Inflammatory macrophage treated with lipopolysaccharide for 4 hours (primary cell): ENCODE measurements at places on chromosomes 5 and 9.

DNA sequence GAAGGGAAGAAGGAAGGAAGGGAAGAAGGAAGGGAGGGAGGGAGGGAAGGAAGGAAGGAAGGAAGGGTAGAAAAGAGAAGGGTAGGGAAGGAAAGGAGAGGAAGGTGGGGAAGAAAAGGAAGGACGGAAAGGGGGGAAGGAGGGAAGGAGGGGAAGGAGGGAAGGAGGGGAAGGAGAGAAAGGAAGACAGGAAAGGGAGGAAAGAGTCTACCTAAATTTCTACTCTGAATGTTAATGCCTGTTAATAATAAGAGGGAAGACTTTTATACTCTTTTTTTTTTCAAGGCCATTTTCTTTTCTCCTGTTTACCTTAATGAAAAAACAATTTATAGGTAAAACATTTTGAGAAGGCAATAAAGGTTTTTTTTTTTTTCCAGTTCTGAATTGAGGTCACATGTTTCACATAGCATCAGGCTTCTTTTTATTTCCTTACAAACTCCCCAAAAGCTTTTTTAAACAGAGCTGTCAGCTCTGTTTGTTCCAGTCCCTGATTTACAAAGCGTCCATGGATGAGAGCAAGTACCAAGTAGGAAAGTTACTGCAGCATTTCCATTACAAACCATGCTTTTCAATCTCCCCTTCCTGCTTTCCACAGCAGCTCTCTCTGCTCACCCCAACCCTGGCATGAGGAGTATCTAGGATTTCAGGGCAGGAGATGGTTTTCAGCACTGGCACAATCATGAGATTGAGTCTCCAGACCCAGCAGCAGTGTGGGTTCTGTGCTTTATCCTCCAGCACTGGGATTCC, 173.9 kb downstream of the GNAQ start:
- DNase-seq = no peak

- DNase-seq = no peak
Measured at GRCh38 chr9:4923580-4924544, 61.2 kb upstream of the JAK2 start.

DNA sequence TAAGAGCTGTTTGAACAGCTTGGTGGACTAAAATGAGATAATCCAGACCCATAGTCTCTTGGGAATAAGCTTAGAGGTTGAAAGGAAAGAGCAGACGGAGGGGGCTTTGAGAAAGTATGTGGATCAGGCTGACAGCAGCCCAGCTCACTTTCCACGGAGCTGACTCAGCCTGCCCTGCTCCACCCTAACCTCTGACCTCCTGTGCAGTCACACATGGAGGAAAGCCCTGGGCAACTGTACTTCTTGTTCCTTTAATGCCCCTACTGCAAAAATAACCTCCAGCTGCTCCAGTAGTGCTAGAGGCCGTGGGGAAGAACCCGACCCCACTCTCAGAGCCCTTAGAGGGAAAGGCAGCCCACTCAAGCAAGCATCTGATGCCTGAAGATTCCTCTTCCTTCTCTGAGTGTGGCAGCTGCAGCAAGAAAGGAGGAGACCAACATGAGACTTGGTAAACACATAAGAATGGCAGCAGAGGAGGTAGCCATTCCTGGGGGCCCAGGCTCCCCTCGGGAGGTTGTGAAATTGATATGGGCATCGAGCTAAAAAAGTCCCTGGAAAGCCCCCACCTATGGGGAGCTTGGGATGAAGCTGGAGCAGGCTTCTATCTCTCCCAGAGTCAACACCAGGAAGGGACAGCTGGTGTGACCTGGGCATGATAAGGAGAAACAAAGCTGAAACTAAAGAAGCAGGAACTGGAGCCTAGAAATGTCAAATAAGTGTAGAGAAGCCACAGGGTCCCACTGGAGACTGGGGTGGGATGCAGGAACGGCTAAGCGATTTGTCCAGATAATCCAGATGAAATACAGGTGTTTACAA, 204.3 kb downstream of the PIK3R1 start:
- peak; percentile 56 for DNase-seq

DNA sequence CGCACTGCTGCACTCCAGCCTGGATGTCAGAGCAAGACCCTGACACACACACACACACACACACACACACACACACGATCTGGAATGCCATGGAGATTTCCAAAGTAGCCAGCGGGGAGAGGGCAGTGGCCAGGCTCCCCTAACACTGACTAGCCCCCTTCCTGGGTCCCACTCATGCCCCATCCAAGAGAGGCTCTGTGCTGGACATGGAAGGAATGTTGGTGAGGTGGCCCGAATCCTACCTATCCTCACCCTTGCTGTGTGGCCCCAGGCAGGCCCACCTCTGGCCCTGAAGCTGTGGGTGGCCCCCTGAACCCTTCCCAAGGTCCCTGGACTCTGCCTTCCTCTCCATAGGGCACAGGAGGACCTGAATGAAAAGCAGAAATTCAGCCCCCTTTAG, 7.3 kb downstream of the BRD3 start:
- DNase-seq = no peak

DNA sequence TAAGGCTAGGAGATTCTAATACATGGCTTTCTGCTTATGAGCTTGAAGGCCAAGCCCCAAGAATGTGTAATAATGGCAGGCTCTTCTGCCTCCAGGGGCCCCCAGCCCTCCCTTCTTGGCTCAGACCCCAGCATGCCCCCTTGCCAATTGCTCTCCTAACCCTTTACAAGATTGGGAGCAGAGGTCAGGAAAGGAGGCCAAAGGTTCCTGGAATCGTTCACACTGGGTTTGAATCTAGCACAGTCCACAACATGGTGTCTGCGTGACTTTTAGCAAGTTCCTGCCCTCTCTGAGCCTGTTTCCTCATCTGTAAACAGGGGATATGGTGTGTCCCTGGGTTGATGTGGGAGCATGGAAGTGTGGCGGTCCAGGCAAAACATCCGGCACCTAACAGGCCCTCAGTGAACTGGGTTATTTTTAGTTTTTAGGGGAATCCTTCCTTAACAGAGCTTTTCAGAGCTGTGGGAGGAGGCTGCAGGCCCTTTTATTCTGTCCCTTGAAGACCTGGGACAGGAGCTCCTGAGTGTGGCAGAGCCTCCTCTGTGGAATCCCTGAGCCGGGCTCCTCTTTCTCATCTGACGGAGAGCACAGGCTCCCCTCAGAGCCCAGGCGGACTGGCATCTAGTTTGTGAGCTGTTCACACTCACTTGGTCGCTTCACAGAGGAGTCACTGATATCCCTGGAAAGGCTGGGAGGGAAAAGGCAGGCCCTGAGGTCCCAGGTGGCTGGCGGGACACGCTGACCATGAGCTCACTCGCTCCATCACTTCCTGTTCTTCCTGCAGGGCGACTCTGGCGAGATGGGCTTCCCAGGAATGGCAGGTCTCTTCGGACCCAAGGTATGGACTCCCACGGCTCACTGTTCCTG, 23.4 kb upstream of the ORM1 start:
- no peak for DNase-seq

DNA sequence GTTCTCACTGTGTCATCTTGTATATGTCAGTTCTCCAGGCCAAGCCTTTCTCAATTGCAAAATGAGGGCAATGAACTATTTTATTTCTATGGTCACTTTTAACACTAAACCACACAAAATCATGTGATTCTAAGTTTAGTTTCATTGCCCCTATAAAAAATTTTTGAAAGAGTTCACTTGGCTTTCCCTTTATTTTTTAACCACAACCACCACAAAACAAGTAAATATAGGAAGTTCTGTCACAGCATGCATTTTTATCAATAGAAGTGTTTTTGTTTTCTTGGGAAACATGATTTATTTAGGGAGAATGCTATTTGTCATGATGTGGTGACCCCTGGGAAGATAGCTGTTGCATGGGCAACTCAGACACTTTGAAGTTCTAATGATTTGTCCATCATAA, 169.1 kb downstream of the CSNK1G3 start:
- no peak for DNase-seq

GRCh38 chr5:54243483-54244080, 66.8 kb downstream of the ARL15 start:
- peak; percentile 48 for DNase-seq

DNA sequence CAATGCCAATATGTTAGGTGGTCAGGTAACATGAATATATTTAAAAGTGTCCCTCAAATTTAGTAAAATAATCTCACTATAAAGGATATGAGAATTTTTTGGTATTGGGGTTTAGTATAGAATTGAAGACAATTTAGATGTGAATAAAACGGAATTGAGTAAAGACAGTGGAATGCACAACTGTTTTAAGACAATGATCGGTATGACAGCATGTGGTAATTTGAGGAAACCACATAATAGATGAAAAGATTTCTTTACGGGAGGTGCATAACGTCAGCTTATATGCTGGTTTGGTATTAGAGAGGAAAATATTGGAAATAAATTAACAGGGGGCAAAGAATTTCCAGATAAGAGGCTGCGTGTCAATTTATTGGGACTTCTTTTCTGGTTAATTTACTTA, 1043.2 kb downstream of the CDH18 start:
- no peak for DNase-seq

GRCh38 chr5:39262981-39263380, 43.6 kb upstream of the FYB1 start:
- peak; percentile 75 for DNase-seq

- no peak for DNase-seq
Measured at GRCh38 chr9:135536216-135536615, 9.7 kb upstream of the OBP2A start.

GRCh38 chr5:57117596-57117995, 56.3 kb upstream of the GPBP1 start:
- DNase-seq = no peak

DNA sequence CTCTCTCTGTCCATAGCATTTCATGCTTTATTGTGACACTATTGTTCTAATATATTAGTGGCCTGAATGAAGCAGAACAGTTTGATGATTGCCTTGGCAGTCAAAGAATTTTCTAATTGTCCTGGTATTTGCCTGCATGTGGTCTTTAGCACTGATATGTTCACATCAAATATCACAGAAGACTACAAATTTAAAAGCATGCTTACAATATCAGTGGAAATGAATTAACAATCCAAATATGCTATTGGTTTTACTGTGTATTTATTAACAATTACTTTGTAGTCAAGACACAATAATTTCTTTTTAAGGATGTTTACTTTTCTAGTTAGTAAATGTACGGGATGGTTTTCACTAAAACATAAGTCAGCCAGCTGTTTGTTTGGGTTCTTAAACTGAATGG, 18.3 kb downstream of the EFNA5 start:
- DNase-seq = no peak

GRCh38 chr5:154176181-154176580, 14.4 kb upstream of the GALNT10 start:
- no peak for DNase-seq

DNA sequence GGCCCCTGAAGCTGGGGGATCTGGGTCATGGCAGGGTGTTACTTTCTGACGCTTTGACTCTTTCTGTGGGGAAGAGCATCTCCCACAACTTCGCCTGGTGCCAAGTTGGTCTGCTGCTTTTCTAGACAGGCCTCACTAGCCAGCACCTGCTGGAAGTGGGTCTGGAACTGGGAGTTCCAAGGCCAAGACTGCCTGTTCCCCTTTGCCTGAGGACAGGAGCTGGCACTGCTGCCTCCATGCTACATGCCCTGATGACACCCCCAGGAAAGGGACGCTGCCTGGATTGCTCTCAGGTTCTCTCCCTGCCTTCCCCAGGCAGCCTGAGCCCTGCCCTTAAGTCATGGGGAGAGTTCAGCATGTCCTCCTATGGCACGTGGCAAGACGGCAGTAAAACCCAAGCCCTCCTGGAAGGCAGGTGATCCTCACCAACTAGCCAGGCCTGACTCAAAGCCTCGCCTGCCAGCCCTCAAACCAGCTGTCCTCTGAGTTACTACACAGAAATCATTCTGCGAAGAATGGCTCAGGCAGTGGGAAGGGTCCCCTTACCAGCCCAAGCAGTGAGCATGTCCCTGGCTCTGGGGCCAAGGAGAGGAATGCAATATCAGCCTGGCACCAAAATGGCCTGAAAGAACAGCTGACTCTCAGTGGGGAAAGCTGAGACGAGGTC, 35.8 kb downstream of the SEC61B start:
- DNase-seq = no peak

GRCh38 chr9:93562157-93562556, 14.2 kb upstream of the PHF2 start:
- DNase-seq = no peak
